ENCODE measurements at places on chromosomes 11 and 22.

DNA sequence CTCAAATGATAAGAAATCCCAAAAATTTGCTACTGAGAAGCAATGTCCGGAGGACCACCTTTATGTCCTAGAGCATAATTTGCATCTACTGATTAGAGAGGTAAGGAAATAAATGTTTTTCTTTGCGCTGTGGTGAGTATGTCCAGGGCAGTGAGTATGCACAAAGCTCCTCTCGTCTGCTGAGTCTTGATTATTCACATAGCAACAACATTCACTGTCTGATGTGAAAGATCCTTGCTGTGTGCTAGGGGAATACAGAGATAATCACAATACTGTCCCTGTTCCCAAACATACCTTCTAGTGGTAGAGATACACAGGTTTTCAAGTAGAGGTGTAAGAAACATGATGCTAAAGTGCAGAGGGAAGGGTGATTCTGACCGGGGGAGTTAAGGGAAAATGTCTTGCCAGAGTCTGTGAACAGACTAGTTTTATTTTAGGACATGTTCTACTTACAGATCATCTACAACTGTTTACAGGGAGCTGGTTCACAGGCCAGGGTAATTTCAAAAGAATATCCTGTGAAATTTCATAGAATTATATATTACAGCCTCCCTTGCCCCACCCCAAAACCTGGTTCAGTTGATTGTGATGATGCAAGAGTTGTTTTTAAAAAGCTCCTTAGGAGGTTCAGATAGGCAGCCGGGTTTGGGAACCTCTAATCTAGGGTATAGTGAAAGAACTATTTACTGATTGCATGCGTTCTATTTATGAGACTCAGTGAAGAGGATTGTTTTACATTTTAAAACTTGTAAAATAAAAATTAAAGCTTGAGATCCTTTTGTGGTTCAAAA is 12.6 kb downstream of the MED17 start:
- DNase-seq: no peak
- H3K27ac ChIP-seq: no peak overlapping the region
- H3K36me3 ChIP-seq: peaks cover 45% of the 10 kb centered on the region
- H3K4me1 ChIP-seq: no peaks in the 10 kb centered on the region
- H3K4me3 ChIP-seq: no peak overlapping the region

DNA sequence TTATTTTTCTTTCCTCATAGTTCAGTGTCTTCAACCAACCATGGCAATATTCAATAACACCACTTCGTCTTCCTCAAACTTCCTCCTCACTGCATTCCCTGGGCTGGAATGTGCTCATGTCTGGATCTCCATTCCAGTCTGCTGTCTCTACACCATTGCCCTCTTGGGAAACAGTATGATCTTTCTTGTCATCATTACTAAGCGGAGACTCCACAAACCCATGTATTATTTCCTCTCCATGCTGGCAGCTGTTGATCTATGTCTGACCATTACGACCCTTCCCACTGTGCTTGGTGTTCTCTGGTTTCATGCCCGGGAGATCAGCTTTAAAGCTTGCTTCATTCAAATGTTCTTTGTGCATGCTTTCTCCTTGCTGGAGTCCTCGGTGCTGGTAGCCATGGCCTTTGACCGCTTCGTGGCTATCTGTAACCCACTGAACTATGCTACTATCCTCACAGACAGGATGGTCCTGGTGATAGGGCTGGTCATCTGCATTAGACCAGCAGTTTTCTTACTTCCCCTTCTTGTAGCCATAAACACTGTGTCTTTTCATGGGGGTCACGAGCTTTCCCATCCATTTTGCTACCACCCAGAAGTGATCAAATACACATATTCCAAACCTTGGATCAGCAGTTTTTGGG is at the start of gene OR51T1:
OR51T1 (plus strand) TSS at position 41 of the 641 bp plus-strand sequence; CDS start at position 41, 0 bp downstream.
- no peaks in the 10 kb centered on the region for H3K27me3 ChIP-seq
- no peak within 1 kb of the TSS for H3K4me3 ChIP-seq
- DNase-seq: no peak
- H3K36me3 ChIP-seq: no peaks in the 10 kb centered on the region
- H3K27ac ChIP-seq: no peak within 1 kb of the TSS

GRCh38 chr22:24180316-24181087 is 785 bp upstream of the SUSD2 start:
- no peaks in the 10 kb centered on the region for H3K4me1 ChIP-seq
- no peak overlapping the region for H3K27ac ChIP-seq
- DNase-seq: no peak
- H3K4me3 ChIP-seq: no peak overlapping the region
- H3K36me3 ChIP-seq: no peaks in the 10 kb centered on the region
- no peaks in the 10 kb centered on the region for H3K27me3 ChIP-seq

- no peak overlapping the region for H3K27ac ChIP-seq
- peaks cover 7% of the 10 kb centered on the region for H3K4me1 ChIP-seq
- no peak overlapping the region for H3K4me3 ChIP-seq
- no peaks in the 10 kb centered on the region for H3K27me3 ChIP-seq
- no peak for DNase-seq
These were observed 2.3 kb downstream of the BAD start for GRCh38 chr11:64281957-64282770.

- no peak overlapping the region for H3K4me3 ChIP-seq
- no peak for DNase-seq
- H3K27ac ChIP-seq: no peak overlapping the region
- peaks cover 1% of the 10 kb centered on the region for H3K36me3 ChIP-seq
- peaks cover 7% of the 10 kb centered on the region for H3K27me3 ChIP-seq
These were observed 400.0 kb downstream of the ETS1 start for GRCh38 chr11:128187377-128187776.

GRCh38 chr22:25368271-25368670 is 148.8 kb downstream of the CRYBB2 start:
- H3K27ac ChIP-seq: no peak overlapping the region
- H3K4me3 ChIP-seq: no peak overlapping the region
- H3K27me3 ChIP-seq: no peaks in the 10 kb centered on the region
- peaks cover 7% of the 10 kb centered on the region for H3K4me1 ChIP-seq

- H3K27ac ChIP-seq: no peak overlapping the region
- DNase-seq: no peak
- no peaks in the 10 kb centered on the region for H3K4me1 ChIP-seq
- peaks cover 14% of the 10 kb centered on the region for H3K27me3 ChIP-seq
These were observed 26.9 kb downstream of the BLID start for GRCh38 chr11:122089111-122089510.

DNA sequence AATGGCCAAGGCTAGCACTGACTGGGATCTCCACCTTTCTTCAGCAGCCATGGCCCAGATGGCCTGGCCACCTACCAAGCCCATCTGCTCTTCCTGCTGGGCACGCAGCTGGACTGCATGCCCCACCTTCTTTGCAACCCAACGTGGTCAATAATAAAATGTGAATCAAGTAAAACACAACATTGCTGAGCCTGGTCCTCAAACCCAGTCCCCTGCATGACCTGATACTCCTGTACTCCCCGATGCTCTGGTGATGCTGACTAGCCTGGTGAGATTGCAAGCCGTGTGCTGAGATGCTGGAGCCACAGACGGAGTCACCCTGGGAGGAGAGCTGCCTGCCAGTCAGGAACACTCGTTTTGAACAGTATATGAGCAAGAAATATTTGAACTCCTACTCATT is 34.0 kb downstream of the PARVG start:
- no peak overlapping the region for H3K27ac ChIP-seq
- H3K4me3 ChIP-seq: no peak overlapping the region
- DNase-seq: no peak

GRCh38 chr11:47186700-47187695 is 764 bp upstream of the PACSIN3 start:
- peak overlapping the region; percentile 69 for H3K4me3 ChIP-seq
- peak overlapping the region; percentile 86 for H3K27ac ChIP-seq
- H3K4me1 ChIP-seq: peaks cover 19% of the 10 kb centered on the region
- H3K36me3 ChIP-seq: no peaks in the 10 kb centered on the region
- peaks cover 3% of the 10 kb centered on the region for H3K27me3 ChIP-seq

DNA sequence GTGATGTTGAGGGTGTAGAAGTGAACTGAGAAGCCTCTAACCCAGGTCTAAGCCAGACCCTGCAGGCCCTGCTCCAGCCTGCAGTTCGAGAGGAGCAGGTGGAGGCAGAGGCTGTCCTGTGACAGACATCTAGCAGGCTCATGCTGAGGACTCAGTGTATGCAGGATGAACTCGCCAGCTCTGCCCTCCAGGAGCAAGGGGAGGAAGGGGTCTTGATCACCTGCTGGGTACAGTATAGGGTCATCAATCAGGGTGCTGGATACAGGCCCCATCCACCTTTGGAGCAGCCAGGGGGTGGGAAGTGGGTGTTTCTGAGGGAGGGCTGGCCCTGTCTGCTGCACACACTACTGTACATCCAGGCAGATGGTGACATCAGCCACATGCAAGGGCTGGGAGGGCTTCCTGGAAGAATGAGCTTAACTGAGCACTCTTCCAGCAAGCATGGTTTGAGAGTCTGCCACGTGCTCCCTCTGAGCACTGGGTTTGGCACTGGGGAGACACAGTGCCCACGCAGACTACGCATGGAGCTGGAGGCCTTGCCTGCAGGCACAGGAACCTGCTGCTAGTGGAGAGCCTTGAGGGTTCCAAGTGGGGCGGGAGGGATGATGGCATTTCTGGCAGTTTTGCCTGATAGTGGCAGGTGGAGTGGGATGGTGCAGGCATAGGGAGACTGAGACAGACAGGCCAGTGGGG is 9.2 kb downstream of the MAPK8IP1 start:
- H3K36me3 ChIP-seq: no peaks in the 10 kb centered on the region
- H3K27me3 ChIP-seq: no peaks in the 10 kb centered on the region
- no peak for DNase-seq
- no peak overlapping the region for H3K4me3 ChIP-seq

DNA sequence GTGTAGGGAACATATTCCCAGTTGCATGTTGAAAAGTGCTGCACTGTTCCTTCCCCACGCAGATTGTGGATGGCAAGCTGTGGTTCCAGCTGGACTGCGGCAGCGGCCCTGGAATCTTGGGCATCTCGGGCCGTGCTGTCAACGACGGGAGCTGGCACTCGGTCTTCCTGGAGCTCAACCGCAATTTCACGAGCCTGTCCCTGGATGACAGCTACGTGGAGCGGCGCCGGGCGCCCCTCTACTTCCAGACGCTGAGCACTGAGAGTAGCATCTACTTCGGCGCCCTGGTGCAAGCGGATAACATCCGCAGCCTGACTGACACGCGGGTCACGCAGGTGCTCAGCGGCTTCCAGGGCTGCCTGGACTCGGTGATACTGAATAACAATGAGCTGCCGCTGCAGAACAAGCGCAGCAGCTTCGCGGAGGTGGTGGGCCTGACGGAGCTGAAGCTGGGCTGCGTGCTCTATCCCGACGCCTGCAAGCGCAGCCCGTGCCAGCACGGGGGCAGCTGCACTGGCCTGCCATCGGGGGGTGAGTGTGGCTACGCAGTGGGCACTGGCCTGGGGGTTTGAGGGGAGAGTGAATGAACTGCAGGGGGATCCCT is 102.7 kb upstream of the MTNR1B start:
- H3K4me3 ChIP-seq: no peak overlapping the region
- H3K27ac ChIP-seq: no peak overlapping the region
- no peaks in the 10 kb centered on the region for H3K4me1 ChIP-seq
- no peak for DNase-seq
- H3K27me3 ChIP-seq: no peaks in the 10 kb centered on the region
